Fibroblast of villous mesenchyme (primary cell): ENCODE measurements at places on chromosomes 5 and 9. TPM values are rescaled to one million over a fixed set of nuclear protein-coding genes. Genes with fewer than 3 reads are reported as not detected.
A peak's percentile ranks its signal among the peaks of the same experiment; 100 is the strongest.

DNA sequence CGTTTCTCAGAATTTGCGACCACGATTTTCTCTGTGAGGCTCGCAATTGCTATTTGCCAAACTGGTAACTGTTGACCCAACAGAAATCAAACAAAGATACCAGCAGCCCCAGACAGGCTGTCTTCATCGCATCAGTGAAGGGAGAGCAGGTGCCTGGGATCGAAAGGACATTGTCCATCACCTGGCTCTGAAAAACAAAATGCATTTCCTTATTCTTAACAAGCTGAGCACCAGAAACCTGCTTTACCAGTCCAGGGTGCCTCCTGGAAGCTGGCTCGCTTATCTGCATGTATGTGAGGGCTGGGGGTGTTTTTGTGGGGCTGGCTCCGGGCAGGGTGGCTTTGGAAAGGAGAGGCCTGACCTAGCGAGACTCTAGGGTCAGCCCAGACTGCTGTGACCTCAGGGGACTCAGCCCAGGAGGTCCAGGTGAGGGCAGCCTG is 24.7 kb downstream of the WWC1 start:
- DNase-seq: no peak

GRCh38 chr5:73625944-73626811 is at the start of gene ARHGEF28:
Gene ARHGEF28, plus strand, starts transcription at chr5:73626196. Its CDS starts 58,656 bp downstream, at chr5:73684852.
- DNase-seq: peak; percentile 66

GRCh38 chr9:129483415-129484351 is 137.2 kb downstream of the C9orf50 start:
- DNase-seq: peak; percentile 97

DNA sequence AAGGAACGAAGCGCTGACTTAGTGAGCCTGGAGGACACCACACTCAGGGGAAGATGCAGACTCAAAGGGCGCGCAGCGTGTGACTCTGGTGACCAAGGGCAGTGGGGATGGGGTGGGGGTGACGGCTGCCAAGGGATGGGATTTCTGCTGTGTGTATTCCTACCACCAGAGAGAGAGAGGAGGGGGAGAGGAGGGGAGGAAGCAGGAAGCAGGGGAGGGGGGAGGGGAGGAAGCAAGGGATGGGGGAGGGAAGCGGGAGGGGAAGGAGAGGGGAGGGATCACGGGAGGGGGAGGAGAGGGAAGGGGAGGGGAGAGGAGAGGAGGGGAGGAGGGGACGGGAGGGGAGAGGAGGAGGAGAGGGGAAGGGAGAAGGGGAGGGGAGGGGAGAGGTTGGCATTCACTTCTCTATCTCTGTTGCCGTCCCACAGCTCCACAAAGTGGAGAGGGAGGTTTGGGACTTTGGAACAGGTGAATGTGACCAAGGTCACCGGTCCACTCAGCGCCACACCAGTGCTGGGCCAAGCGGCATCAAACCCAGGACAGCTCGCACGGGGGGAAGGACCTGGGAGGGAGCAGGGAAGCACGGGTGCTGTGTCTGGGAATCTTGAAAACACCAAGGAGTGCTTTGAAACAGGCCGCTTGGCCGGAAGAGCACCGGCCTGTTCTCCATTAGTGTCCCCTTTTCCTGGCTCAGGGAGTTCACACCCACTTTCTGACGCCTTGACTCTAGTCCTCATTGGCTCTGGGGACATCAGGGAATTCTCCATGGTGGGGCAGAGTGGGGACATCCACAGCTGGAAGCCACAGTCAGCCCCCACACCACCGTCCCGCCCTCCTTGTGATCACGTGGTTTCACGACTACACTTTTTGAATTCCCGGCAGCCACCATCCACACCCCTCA is 77.4 kb downstream of the VAV2 start:
- no peak for DNase-seq

GRCh38 chr5:53399926-53400697 is 80.3 kb upstream of the FST start:
- DNase-seq: no peak

DNA sequence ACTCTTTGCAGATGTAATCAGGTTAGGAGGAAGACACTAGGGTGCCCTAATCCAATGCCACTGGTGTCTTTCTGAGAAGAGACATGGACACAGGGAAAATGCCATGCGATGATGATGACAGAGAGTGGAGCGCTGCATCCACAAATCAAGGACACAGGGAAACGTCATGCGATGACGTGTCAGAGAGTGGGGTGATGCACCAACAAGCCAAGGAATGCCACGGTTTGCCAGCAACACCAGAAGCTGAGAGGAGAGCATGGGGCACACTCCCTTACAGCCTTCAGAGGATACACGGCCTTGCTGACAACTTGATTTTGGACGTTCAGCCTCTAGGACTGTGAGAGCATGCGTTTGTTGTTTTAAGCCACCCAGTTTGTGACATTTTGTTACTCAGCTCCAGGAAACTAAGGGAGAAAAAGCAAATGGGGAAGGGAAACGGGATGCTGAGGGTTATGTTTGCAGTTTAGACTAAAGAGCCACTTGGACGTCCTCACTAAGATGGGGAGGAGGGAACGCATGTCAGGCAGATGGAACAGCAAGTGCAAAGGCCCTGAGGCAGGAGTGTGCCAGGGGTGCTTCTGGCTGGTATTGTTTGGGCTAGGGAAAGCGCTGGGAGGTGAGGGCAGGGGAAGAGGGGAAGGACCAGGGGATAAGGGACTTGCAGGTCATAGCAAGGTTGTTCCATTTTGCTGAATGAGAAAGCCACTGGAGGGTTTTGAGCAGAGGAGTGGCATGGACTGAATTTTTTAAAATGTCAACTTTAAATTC is 2.5 kb upstream of the TENT4A start:
- DNase-seq: no peak

Gene RGS14
- total RNA-seq: 3.5 TPM in 2 replicates

Gene SLC45A2
- under 0.01 TPM in 1 of 2 replicates, not detected in the other for total RNA-seq

Gene CD74
- 0.32 and 3.0 TPM in 2 replicates for total RNA-seq

Gene PCDHA12
- under 0.01 TPM in 2 replicates for total RNA-seq
